Activated CD4-positive, alpha-beta T cell treated with anti-CD3 and anti-CD28 coated beads, Interleukin-2, amount 50 U/mL, for 16 hours (primary cell): ENCODE measurements at places on chromosomes 3 and 15.

- DNase-seq = no peak
Measured at GRCh38 chr3:171690281-171690680, 120.0 kb downstream of the PLD1 start.

DNA sequence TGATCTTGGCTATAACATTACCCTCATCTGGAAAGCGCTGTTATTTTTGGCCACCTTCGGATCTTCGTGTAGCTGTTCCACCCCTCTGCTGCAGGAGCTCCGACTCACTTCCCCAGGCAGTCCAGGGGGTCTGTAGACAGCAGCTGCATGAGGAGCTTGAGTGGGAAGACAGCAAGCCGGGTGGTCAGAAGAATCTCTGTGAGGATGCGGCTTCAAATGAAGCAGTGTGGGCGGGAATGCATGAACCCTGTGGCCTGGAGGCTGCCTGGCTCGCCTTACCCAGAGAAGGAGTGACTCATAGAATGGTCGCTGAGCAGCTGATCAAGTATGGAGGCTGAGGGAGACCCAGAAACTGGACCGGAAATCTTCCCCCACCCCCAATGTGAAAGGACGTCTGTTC, 45.2 kb upstream of the NR2F2 start:
- DNase-seq = no peak

GRCh38 chr3:112374333-112374734, 41.4 kb downstream of the CD200 start:
- no peak for DNase-seq

GRCh38 chr3:150414959-150415358, 6.9 kb downstream of the TSC22D2 start:
- DNase-seq = no peak

DNA sequence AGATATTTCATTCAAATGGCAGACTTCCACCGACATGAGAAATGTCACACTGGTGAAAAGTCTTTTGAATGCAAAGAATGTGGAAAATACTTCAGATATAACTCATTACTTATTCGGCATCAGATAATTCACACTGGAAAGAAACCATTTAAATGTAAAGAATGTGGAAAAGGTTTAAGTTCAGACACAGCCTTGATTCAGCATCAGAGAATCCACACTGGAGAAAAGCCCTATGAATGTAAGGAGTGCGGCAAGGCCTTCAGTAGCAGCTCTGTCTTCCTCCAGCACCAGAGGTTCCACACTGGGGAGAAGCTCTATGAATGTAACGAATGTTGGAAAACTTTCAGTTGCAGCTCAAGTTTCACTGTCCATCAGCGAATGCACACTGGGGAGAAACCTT, 8.6 kb upstream of the ZNF621 start:
- DNase-seq = no peak

GRCh38 chr3:197155046-197155445, 125.4 kb upstream of the MELTF start:
- no peak for DNase-seq

- DNase-seq = no peak
Measured at GRCh38 chr3:73552700-73553099, 72.0 kb downstream of the PDZRN3 start.

GRCh38 chr3:149771652-149772271, 19.5 kb upstream of the COMMD2 start:
- DNase-seq = peak; percentile 53

DNA sequence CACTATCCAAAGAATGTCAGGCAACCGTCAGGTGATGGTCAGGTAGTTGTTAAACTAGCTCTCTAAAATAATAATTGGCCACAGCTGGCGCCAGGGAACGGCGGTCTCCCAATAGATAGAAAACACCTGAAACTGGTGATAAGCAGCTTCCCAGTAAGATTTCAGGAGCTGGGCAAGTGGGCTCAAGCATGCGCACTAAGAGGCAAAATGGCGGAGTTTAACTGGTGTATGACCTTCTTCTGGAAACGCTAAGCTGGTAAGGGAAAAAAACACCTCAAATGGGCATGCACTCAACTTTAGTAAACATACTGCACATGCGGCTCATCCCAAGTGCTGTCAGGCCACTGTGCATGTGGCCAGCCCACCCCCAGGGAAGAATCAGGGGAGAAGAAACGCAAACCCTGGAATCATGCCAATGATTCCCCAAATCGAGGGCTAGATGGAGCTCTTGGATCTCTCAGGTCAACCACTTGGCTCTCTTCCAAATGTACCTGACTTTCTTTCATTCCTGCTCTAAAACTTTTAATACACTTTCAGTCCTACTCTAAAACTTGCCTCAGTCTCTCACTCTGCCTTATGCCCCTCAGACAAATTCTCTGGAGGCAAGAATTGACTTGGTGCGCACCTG, 195.0 kb downstream of the ZNF621 start:
- no peak for DNase-seq

- no peak for DNase-seq
Measured at GRCh38 chr15:41256577-41257038, 25.5 kb downstream of the CHP1 start.

GRCh38 chr15:71275098-71275497, 159.8 kb downstream of the THSD4 start:
- no peak for DNase-seq

DNA sequence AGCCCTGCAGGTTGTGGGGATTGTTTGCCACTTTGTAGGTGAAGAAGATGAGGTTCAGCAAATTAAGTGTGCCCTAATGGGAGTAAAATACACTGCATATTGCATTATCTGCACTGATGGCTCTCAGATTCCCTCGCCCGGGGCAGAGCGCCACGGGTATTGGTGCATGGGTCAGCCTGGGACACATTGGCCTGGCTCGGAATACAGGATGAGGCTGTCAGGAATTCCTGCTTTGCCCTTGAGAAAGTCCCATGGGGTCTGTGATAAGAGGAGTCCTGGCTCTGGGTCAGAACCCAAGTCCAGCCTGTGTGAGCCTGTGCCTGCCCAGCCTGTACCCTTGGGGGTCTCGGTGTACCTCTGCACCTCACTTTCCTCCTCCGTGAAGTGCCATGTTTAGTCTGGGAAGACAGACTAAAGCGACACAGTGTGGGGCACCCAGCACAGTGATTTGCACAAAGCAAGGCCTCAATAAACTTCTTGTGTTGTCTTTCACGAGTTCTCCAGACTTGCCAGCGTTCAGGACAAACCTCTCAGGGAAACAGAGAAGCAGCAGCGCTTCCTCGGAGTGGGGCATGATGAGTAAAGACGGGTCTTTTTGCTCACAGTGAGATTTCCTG, 107.6 kb downstream of the LRRK1 start:
- DNase-seq = no peak

- DNase-seq = peak; percentile 20
Measured at GRCh38 chr3:177703788-177704187, 506.5 kb upstream of the TBL1XR1 start.

- no peak for DNase-seq
Measured at GRCh38 chr3:196162679-196163078, 48.5 kb downstream of the ZDHHC19 start.

- DNase-seq = peak; percentile 80
Measured at GRCh38 chr3:58607816-58608215, 30.6 kb upstream of the FAM107A start.

DNA sequence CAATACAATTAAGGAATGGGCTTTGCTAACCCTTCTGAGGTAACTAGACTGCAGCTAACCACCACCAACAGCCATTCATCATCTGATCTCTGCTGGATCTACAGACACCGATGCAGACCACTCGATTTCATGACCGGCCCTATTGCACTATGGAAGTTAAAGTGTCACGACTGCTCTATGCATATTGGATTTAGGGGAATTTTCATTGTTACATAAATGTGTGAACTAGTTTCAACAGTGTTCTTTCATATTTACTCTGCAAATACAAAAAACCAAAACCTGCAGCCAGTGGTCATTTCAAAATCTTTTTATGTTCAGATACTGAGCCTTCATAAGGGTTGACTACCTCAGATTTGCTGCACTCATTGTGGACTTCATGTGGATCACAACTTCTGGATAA, 14.5 kb downstream of the CDV3 start:
- no peak for DNase-seq

- no peak for DNase-seq
Measured at GRCh38 chr15:45333550-45333949, 44.8 kb downstream of the GATM start.

DNA sequence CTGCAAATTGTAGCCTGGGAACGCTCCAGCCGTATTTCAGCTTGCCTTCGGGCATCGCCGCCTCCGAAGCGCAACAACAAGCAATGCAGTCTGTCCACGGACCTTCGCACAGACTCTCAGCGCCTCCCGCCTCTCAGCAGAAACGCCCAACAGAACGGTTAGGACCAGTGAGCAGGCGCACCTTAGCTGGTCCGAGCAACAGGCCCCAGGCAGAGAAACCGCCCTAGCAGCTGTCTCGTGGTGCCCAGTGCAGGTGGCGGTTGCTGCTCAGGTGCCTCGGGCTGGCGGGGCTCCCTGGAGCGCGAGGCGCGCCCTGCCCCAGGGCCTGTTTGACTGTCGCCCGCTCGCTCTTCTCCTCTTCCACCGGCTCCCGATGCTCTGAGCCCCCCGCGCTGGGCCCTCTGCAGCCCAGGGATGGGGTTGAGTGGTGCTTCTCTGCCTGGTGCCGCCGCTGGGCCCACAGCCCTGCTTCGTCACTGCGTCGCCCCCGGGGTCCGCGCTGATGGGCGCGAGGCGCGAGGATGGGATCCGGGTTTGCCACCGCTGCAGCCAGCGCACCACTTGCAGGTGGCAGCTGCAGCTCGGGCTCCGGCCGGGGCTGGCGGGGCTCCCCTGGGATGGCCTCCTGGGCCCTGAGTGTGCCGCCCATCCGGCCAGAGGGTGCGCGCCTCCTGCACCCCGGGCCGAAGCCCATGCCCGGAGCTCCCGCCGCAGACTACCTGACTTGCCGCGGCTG, 268.4 kb upstream of the FRG2C start:
- no peak for DNase-seq

DNA sequence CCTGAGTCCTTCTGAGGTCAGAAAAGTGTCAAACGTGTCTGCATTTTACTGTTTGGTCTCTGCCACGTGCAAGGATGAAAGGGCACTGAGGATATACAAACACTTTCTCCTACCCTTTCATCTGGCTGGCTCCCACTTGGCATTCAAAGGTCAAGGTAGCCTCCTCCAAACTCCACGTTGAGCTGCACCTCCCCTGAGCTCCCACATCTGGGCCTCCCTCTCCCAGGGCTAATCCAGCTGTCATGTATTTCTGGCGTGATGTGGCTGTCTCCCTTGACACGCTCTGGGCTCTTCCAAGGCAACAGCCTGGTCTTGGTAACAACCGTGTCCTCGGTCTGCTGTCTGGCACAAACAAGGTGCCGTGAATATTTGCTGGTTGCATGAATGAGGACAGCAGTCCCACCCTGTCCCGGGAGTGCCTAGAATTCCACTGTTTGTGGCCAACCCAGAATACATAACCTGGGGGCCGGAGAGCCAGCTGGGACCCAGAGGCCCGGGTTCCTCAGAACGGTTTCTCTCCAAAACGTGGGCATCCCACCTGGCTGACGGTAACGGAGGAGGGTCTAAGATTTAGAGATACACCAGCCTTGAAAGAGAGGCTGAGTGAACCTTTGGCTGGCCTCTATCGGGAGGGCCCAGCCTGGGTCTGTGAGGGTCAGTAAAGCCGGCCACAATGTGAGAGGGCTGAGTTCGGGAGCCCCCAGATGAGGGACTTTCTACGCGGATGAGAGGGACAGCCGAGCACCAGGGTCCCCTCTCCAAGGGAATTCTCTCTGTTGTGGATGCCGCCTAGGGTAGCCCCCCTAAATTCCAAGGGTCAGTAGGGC, 767 bp downstream of the GLT8D1 start:
- DNase-seq = no peak

GRCh38 chr3:113008117-113008516, 17.3 kb downstream of the GTPBP8 start:
- DNase-seq = no peak

DNA sequence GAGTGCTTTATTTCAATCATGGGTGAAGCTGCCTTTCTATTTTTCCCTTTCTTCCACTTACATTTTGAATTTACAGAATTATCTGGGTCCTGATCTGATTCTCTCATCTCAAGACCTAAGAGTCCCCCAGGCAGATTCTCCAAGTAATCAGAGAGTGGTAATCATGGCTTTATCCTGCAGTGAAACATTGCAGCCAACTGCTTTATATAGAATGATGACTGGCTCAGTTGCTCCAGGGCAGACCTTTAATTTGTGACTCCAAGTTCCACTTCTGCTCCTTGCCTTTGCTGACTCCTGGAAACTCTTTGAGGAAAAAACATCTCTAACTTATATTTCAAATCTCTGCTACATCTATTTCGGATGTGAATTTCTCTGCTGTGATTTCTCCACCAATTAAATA, 25.5 kb upstream of the NPTN start:
- no peak for DNase-seq

GRCh38 chr3:67655364-67656121, 1.1 kb upstream of the SUCLG2 start:
- peak; percentile 93 for DNase-seq

DNA sequence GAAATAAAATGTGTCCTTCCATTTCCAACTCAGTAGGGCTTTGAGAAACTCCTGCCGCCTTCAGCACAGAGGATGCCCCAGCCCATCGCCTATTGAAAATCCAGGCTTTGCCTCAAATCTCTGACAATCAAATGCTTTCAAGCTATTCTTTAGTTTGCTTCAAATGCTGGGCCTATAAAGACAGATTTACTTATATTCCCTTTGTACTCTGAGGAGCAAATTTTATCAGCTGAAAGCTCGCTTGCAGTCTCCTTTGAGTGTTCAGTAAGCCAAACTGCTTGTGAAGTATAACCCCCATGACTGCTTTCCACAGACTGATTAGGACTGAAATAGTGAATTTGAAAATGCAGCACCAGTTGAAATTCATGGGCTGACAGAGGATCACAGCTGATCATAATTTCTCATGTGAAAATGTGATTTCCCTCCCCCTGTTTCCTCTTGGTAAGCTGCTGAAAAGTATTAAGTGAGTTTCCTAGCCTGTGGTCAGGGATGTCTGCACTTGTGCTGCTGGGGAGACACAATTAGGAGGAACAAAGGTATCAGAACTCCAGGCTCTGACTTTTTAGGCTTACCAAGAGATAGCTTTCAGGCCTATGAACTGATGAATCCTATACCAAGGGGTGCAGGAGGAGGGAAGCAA, 563.4 kb upstream of the TGFBR2 start:
- no peak for DNase-seq

- peak; percentile 76 for DNase-seq
Measured at GRCh38 chr3:186705882-186706780, 11.0 kb upstream of the KNG1 start.

DNA sequence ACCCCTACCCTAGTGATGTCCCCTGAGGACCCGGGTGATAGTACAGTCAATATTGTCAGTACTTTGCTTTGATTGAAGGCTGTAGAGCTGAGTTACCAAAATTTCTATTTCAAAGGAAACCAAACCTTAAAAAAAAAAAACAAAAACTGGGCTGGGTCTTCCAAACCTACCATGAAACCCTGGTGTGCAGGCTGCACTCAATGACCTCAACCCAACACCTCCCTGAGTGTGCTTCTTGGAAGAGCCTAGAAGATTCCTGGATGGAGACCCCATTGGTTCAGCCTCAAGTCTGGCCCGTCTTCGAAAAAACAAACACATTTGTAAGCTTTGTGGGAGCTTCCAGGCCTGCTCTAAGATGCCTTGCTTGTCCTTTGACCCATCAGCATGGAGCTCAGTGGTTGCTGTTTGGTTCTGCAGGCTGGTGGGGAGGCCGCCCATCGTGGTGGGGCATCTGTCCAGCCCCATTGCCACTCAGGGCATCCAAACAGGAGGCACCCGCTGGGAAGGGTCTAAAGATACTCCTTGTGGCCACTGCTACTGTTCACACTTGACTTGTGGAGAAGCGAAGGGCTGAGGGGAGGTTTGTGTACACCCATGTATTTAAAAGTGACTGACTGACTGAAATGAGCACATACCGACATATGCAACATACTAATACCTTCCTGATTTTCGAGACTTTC, 32.2 kb downstream of the CRTAP start:
- DNase-seq = no peak

GRCh38 chr15:75431270-75431669, 20.2 kb downstream of the SIN3A start:
- no peak for DNase-seq

- DNase-seq = no peak
Measured at GRCh38 chr3:179796421-179796820, 143.6 kb downstream of the USP13 start.
